ENCODE measurements at places on chromosomes 11 and 22.
A peak's percentile ranks its signal among the peaks of the same experiment; 100 is the strongest.

DNA sequence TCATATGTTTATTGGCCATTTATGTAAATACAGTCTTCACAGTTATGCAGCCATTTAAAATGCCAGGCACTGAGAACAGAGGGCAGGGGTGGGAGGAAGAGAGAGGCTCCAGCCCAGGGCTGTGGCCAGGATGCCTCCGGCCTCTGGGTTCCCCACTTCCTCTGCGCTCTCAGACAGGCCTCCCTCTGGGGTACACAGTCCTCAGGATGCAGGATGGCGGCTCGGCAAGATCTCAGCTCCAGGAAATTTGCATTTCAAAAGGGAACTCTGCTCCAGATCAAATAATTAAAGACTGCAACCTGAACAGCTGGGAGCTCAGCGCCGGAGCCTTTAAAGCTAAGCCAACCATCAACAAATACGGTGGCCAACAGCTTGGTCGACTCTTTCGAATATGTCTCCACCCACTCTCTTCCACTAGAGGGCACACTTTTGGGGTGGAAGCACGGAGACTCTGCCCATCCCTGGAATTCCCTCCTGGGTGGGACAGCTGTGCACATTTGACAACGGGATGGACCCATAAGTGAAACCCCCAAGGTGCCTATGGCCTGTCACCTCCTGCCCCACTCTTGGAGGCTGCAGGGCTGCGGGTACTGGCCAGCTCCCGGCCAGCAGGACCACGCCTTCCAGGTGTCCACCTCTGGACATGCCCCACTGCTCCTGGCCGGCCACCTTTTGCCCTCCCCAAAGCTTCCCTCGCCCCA, 1044.7 kb downstream of the BRD1 start:
- H3K27ac ChIP-seq = no peak overlapping the region
- H3K36me3 ChIP-seq = no peaks in the 10 kb centered on the region
- no peaks in the 10 kb centered on the region for H3K4me1 ChIP-seq

- H3K4me1 ChIP-seq = peaks cover 6% of the 10 kb centered on the region
- no peaks in the 10 kb centered on the region for H3K27me3 ChIP-seq
- no peak for DNase-seq
- H3K36me3 ChIP-seq = no peaks in the 10 kb centered on the region
These were observed 40.7 kb downstream of the CD6 start for GRCh38 chr11:61011950-61012736.

DNA sequence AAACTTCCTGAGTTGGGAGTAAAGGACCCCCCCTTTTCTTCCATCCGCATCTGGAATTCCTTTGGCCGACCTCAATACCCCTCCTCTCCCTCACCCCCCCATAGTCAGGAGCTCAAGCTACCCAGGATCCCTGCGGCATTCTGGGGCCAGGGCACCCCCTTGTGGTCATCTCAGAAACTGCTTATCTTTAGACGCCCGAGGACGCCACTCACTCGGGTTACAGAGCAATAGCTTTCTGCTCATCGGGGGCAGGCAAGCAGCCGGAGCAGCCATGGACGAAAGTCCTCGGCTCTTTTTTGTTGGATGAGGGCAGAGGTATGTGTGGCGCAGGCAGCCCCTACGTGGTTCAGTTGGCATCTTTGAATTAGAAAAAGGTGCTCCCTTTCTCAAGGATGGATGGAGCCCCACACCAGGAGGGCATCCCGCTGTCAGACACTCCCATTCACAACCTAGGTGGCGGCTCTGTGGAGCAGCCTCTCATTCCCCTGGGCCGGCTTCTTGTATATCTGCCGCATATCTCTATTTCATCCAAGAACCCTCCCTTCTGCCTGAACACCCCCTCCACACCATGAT, 2.3 kb downstream of the C1QTNF5 start:
- no peak overlapping the region for H3K4me3 ChIP-seq
- H3K27ac ChIP-seq = peak overlapping the region; percentile 17
- DNase-seq = peak; percentile 58
- no peaks in the 10 kb centered on the region for H3K36me3 ChIP-seq

DNA sequence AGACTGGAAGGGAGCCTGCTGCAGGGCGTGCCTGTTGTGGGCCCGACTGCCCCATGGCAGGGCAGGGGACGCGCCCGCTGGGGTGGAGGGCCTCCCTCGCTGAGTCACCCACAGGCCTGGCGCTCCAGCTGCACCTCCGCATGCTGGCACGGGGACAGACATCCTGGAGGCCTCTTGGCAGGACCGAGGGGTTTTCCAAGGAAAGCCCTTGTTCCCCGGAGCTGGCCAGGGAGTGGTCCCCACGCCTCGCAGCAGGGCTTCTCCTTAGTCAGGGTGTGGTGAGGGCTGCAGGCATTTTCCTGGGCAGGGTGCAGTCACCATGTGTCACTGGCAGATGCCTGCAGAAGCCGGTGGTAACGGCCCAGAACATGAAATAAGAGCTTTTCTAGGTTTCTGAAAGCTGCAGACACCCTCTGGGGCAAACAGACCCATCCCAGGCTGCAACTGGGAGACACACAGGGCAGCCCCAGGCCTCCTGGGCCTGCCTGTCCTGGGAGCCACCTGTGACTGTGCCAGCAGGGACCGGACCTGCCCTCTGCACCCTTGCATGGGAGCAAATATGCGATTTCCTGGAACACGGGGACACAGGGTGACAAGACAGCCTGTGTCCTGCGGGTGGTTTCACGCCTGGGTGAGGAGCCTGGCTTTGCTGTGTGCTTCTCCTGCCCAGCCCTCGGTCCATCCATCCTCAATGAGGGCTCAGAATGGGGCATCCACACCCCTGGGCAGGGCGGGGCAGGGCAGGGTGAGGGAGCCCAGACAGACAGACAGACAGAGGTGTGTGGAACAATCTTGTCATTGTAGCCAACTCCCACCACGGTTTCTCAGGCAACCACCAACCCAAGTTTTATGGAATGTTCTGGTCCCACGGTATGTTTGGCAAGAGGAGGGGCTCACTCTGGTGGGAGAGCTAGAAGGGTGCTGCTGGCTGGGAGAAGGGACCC, 43.2 kb upstream of the FADD start:
- H3K4me3 ChIP-seq = no peak overlapping the region
- no peak for DNase-seq
- H3K27me3 ChIP-seq = no peaks in the 10 kb centered on the region

DNA sequence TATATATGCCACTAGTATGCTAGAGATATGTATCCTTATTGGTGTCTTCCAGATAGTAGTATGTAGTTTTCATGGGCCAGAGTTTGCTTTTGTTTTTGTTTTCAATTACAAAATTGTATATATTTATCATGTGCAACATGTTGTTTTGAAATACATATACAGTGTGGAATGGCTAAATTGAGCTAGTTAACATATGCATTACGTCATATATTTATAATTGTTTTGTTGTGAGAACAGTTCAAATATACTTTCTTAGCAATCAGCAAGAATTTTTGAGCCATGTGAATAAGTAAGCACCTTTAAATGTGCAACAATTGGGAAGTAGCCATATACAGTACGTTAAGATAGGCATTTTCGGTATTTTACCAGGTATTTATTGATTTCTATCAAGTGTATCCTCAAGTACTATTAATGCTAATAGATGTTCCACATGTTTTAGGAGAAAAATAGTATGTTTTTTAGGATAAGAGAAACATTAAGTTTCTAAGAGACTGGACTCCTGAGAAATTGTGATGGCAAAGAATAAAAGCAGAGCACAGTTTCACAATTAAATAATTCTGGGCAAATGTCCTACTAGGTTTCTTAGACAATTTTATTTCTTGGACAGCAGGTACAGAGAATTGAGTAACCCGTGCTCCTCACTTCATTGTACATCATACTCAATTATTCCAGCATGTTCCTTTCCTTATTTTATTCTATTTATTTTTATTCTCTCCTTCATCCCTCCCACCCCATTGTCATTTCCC, 60.5 kb upstream of the SLC5A12 start:
- no peak overlapping the region for H3K4me3 ChIP-seq
- no peak overlapping the region for H3K27ac ChIP-seq
- H3K36me3 ChIP-seq = no peaks in the 10 kb centered on the region

DNA sequence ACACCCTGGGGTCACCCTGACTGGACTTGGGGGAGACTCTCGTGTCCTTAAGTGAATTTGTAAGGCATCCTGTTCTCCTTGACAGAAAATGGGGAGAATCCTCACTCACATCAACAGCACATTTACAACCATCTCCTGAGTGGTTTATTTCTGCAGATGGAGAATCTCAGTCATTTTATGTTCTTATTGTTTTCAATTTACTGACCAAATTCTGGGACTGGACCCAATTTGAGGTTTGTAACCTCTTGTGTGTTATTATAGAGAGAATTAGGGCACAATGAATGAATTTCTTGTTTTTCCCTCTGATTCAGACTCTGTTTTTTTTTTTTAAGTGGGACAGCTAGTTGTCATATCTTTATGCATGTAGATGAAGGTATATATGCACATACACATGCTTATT, 104.9 kb downstream of the ADAMTS15 start:
- peaks cover 12% of the 10 kb centered on the region for H3K4me1 ChIP-seq
- no peak for DNase-seq

Measured in thyroid gland (tissue), 4 donors.